ENCODE measurements at places on chromosomes 4 and X.

DNA sequence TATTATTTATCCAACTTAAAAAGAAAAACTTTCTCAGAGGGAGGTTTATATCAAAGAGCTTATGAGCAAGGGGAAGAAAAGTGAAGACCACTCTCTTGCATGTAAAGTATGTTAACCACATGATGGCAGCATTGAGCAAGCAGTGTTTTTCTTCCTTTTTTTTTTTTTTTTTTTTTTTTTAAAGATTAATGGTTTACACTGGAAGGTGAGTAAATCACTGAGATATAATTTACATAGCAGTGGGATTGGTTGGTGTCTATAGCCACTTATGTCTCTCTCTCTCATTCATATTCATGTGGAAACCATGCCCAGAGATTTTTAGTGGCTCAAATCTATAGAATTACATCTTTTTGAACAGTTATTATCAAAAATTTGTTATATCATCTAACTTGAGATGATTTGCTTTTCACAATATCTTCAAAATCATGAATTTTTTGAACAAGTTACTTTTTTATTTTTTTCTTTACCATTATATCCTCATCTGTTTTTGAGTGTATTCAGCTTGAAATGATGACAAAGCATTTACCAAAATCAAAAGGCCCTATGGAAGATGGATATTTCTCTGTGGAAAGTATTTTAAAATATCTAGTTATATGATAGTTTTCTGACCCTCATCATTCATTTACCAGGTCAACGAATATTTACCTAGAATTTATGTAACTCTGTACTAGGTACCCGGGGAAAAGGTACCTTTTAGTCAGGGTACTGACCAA lies 31.6 kb downstream of the MTHFD2L start:
- no peak for DNase-seq

DNA sequence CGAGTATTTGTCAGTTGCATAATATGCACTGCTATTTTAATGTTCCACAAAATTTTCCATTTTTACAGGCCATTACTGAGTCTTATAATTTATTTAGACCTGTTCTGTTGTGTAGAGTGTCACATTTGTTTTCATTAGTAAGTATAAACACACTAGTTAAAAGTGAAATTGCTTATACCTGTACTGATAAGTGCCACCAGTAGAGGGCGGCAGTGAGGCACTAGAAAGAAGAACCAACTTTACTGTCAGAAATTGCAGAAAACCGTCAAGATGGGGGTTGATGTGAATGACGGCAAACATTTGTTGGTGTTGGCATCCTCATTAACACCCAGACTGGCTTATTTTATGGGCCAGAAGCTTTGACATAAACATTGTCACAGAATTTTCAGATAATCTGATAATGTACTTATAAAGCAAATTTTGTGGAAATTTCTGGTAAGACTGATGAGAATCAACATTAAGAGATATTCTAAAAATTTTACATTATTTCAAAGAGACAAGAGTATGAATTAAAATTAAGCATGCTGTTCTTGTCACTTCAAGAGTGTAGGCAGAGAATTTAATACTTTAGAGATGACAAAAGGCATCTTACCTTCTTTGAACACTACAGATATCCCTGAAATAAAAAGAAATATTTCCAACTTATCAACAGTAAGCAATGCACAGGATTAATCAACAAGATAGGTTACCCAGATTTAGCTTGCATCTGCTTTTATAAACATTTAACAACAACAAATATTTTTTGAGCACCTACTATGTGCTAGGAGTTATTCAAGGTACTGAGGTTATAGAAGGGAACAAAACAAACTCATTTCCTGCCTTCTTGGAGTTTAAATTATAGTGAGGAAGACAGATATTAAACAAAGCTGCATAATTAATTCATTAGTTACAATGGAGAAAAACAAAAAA lies 24.9 kb downstream of the ALPK1 start:
- DNase-seq: peak; percentile 53

DNA sequence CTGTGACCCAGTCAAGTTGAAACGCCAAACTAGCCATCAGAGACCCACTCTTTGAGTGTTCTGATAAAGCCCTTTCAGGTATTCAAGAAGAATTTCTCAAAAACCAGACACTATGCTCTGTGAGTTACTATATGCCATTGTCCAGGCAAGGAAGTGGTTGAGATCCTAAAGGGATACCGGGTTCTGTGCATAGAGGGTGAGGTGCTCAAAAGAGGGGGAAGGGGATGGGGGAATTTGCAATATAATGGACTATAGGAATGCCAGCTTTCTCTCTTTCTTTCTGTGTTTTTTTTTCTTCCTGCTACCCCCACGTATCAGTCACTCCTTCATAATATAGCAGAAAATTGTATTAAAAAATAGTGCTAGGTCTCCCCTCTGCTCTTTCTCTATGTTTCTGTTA lies 1619.0 kb downstream of the STIM2 start:
- no peak for DNase-seq

DNA sequence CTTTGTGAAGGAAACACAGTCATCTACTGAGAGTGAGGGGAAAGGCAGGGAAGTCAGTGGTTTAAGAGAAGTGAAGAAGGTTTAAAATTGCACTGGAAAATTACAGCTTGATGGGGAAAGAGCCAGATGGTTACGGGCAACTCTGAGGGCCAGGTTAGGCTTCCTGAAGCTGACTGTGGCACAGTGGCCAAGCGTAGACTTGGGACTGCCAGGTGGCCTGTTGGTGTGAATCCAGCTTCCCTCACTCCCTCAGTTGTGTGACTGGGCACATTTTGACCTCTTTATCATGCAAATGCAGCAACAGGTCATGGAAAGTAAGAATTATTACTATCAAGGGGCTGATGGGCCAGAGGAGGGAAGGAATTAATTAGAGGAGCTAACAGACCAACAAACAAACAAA lies 390.1 kb downstream of the UNC5C start:
- DNase-seq: no peak

DNA sequence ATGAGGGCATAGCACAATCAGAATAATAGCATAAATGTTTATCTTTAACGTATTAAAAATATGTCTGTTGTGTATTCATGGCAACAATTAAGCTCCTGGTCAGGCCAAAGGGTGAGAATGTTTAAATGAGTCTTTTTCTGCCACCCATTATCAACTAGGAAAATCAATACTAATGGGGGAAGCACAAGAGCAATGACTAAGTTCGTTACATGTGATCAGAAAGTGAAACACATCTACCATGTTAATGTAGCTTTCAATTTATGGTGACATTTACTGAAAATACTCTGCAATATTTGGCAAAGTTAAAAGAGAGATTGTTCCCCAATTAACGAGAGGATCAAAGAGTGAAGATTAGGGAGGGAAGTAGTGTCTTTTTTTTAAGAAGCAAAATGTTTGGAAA lies 143.7 kb downstream of the NAA11 start:
- DNase-seq: no peak

DNA sequence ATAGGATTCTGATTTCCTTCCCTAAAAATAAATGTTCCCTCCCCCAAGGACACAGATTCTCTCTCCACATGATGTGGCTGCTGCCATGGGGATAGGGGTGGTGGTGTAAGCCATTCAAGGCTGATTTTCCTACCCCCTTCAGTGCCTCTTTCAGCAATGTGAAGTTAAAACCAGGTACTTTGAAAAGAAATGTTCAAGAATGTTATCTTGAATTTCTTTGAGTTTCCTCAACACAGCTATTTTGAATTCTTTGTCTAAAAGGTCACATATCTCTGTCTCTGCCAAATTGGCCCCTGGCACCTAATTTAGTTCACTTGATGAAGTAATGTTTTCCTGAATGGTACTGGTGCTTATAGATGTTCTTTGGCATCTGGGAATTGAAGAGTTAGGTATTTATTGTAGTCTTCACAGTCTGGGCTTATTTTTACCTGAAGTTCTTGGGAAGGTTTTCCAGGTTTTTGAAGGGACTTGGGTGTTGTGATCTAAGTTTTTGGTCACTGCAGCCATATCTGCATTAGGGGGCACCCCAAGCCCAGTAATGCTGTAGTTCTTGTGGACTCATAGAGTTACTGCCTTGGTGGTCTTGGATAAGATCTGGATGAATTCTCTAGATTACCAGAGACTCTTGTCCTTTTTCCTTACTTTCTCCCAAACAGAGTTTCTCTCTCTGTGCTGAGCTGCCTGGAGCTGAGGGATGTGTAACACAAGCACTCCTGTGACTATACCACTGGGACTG lies 7.6 kb upstream of the DIPK2B start:
- DNase-seq: no peak

GRCh38 chr4:39308611-39309010 lies 57.6 kb downstream of the RFC1 start:
- no peak for DNase-seq

DNA sequence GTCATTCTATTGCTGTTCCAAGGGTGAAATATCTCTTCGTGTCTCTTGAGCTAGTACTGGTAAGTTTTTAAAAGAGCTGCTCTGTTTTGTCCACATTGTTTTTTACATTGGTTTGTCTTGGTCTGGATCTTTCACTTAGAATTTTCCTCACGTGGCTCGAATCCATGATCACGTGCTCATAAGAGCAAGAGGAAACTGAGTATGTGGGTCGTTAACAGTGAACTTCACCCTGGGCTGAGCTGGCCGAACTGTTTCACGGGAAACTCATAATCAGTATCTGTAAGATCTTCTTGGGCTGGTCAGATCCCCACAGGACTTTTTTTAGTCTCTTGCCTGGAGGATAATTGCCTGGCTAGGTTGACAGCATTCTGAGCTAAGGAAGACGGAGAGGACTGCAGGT lies 77.8 kb upstream of the HELT start:
- no peak for DNase-seq

- no peak for DNase-seq
These were observed 367.4 kb upstream of the ARX start for GRCh38 chrX:25383196-25383595.

GRCh38 chr4:6241062-6241845 lies 28.4 kb upstream of the WFS1 start:
- no peak for DNase-seq

DNA sequence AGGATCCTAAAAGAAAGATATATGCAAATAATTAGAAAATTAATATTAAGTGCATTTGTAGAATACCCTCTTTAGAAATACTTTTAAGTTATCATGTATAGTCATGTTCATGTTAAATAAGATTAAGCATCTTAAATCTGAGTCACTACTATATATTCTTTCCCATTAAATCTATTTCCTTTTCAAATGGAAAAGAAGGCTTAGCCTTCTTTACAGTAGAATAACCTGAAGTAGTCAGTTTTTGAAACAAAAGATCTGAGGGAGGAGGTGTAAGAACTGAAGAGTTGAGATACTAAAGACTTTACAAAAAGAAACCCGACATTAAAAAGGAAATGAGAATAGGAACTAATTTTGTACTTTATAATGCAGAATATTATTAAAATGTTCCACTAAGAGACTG lies 14.7 kb upstream of the HSD17B13 start:
- no peak for DNase-seq

- DNase-seq: no peak
These were observed 51.7 kb downstream of the SLC7A11 start for GRCh38 chr4:138190452-138190858.

- no peak for DNase-seq
These were observed 54.9 kb downstream of the PHOX2B start for GRCh38 chr4:41693629-41694028.

DNA sequence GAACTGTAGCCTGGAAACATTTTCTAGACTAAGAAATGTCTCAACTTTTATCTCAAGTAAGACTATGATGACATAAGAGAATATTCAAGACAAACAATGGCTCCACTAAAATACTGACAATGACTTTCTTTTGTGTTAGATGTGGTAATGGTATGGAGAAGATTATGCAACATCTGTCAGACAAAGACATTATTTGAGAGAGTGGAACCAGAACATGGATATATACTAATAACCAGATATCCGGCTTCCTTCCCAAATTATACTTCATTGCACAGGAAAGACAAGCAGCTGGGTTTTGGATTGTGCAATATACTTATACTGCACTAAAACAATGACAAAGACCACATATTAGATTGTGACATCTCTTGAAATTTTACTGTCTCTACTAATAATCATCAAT lies 290.8 kb upstream of the GIMD1 start:
- no peak for DNase-seq

- no peak for DNase-seq
These were observed 19.6 kb upstream of the FAM156A start for GRCh38 chrX:52977953-52978352.

DNA sequence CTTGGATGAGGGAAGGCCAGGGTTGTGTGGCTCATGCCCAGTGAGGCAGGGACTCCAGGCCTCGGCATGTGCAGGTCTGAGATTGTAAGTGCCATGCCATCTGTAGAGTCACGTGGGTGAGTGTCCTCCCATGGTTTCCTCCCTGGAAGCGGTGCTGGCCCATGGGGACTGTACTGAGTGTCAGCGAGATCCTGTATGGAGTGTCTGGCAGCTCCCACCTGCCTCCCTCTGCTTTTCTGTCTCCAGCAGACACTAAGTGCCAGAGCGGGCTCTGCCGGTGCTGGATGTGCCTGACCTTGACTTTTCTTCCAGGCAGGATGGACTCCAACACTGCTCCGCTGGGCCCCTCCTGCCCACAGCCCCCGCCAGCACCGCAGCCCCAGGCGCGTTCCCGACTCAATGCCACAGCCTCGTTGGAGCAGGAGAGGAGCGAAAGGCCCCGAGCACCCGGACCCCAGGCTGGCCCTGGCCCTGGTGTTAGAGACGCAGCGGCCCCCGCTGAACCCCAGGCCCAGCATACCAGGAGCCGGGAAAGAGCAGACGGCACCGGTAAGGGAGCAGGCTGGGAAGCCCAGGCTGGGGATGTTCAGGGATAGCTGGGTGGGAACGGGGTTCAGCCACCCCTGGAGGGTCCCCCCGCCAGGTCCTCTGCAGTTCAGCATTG lies 7.6 kb downstream of the WFS1 start:
- DNase-seq: no peak

- no peak for DNase-seq
These were observed 81.2 kb upstream of the PRSS48 start for GRCh38 chr4:151195801-151196200.

DNA sequence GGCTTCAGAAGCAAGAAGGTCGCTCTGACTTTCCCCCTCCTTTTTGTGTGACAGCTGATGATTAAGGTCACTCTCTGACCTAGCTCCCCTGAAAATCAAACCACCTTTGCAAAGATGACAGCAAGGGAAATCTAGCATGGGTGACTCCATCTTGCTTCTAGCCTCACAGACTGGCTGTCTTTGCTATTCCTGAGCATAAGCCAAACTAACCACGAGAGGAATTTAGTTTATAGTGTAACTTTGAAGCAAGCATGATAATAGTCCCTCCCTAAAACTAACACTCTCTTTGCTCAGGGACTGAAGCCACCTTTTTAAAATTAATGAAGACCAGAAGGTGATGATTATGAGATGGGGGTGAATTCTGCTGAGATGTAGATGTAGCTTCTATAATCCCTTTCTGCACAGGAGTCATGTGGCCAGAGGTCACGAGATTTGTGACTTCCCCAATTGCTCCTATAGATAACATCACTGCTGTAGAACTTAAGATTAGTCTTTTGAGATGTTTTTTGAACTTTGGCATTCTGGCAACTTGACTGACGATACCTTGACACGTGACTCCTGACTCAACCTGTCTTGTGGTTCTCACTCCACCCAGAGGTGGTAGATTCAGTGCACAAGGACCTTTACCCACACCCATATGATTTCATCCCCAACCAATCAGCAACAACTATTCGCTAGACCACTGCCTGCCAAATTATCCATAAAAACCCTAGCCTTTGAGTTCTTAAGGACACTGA lies 14.9 kb upstream of the PDE5A start:
- peak; percentile 58 for DNase-seq

Data from Peyer's patch (tissue), 4 donors.